Hematopoietic multipotent progenitor cell treated with erythropoietin and hydrocortisone succinate and interleukin-3 and kit ligand, for 15 days (in vitro differentiated cells): ENCODE measurements at places on chromosomes 16 and 17.
A peak's percentile ranks its signal among the peaks of the same experiment; 100 is the strongest.

GRCh38 chr16:11016993-11017392 is 72.6 kb downstream of the CLEC16A start:
- DNase-seq, result peak; percentile 38

GRCh38 chr17:28904800-28905199 is 1.9 kb upstream of the DHRS13 start:
- peak; percentile 58 for DNase-seq

GRCh38 chr16:84096447-84097005 is 20.2 kb downstream of the MBTPS1 start:
- no peak for DNase-seq

GRCh38 chr17:76558198-76559095 is 18.6 kb downstream of the PRCD start:
- DNase-seq, result peak; percentile 43

DNA sequence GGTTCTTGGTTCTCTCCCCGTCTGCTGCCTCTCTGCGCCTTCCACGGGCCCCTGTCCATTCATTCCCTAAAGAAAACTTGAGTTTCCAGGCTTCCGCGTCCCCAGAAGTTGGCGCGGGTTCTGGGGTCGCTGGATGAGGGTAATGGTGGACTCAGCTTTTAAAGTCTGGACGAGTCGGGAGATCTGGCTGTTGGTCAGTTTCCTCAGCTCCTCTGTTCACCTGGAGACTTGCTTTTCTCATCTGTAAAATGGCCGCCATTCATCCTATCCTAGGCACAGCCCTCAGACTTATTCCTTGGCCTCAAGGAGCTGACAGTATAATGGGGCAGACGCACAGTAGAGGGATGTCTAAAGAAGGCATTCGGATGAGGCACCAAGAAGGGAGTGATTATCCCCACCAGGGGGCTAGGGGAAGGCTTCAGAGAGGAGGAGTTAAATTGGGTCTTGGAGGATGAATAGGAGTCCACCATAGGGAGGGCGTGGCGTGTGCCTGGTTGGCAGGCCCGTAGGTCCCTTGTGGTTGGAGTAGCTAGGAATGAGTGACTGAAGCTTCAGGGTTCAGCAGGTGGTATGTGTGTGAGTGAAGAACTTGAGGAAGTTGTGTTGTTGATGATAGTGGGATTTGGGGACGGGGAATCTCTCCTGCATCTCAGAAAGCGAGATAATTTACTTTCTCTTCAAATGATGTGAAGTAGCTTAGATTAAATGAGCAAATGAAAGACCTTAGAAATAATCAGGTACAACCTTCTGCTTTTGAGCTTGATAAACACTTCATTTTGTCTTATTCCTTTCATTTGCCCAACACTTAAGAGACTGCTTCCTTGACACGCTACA is 652 bp downstream of the VPS35L start:
- DNase-seq, result peak; percentile 27

GRCh38 chr16:49441366-49441780 is 67.8 kb downstream of the C16orf78 start:
- no peak for DNase-seq

- no peak for DNase-seq
These were observed 22.6 kb downstream of the SCNN1B start for GRCh38 chr16:23324727-23325126.

DNA sequence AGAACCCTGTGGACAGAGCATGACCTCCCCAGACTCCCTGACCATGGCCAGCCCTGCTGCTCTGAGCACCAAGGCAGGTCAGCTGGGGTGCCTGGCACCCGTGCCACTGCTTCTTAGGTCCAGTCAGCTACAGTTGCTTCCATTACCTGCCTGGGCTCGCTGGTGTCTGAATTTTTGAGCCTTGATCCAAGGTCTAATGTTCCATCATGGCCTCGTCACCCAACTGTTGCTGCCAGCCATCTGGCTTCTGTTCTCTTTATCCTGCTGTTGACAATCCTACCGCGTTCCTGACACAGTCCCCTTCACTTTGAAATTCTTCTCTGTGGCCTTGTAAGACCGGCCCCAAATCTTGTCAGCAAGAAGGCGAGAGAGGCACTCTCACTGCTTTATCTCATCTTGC is 16.7 kb downstream of the GLYR1 start:
- no peak for DNase-seq

DNA sequence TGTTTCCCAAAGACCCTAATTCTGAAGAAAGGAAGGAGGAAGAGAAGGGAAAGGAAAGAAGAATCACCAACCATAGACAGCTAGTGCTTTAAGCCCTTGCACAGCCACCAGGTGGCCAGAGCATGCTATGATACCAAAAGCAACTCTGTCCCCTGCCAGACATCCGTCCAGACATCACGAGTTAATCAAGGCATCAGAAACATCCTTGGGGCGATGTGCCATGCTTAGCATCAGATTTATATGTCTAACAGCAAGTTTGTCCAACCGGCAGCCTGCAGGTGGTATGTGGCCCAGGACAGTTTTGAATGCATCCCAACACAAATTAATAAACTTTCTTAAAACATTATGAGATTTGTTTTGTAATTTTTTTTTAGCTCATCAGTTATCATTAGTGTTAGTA is 2.9 kb upstream of the CRYBA1 start:
- DNase-seq, result no peak

DNA sequence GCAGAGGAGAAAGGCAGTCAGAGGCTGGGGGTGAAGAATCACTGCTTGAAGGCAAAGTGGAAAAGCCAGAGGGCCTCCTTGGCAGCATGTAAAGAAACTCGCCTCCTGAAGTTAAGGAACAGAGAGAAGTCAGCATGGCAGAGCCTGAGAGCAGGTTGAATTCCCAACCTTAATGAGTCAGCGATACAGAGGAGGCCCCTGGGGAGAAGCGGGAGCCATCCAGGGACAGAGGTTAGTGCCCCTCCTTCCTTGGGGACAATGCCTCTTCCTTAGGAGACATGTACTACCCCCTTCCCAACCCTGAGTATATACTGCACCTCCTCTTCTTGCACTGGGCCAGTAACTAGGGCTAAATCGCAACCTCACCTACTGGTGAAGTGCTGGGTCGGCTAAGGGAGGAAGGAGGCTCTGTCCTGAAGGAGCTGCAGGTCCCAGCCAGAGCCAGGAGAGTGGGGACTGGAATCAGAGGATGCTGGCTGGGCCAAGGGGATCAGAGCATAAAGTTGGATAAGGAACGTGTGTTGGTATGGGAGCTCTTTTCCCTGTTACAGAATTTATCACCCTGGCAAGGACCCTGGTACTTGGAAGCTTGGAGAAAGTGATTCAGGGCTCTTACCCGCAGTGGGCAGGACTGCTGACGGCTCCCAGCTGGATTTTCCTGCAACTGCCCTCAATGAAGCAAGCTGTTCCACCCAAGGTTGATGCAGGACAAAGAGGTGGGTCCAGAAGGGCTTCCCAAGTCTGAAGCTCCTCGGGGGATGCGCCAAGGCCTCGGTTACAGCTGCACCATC is 5.4 kb upstream of the AANAT start:
- no peak for DNase-seq

DNA sequence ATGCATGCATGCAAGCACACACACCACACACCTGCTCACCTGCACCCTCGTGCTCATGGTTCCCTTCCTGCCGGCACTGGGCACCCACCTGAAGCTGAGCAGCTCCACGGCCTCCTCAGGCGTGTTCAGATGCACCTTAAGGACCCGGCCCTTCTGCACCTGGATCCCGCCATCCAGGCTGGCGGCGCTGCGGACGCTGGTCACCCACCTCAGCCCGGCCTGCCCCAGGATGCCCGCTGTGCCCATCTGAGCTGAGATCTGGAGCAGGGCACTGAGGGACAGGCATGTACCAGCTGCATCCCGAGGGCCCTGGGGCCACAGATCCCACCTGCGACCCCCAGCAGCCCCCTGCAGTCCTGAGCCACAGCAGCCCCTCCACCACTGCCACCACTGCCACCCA is 110.0 kb downstream of the LITAF start:
- no peak for DNase-seq

GRCh38 chr16:11742093-11742535 is 543 bp downstream of the TXNDC11 start:
- no peak for DNase-seq

DNA sequence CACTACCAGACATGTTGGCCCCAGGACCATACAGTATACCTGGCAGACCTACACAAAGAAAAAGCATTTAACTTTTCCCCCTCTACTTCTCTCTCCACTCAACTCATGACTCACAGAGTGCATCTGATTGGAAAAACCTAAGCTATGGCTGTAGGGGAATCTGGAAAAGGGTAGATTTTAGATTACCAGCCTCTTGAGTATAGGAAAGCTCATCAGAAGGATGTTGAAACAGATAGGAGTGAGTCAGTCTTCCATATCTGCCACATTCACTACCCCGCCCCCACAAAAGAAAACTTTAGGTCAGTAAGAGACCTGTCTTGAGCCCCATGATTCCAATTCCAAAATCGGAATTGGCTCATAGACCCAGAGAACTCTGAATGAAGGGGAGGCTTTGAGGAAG is 12.3 kb downstream of the KRT9 start:
- DNase-seq, result no peak

- no peak for DNase-seq
These were observed 124.4 kb downstream of the SPECC1 start for GRCh38 chr17:20133517-20133916.

- no peak for DNase-seq
These were observed 38.9 kb upstream of the ACSF3 start for GRCh38 chr16:89054714-89055113.

- no peak for DNase-seq
These were observed 3.2 kb downstream of the TNRC6C start for GRCh38 chr17:77961741-77962140.

GRCh38 chr17:79795795-79796443 is 958 bp downstream of the CBX8 start:
- no peak for DNase-seq

DNA sequence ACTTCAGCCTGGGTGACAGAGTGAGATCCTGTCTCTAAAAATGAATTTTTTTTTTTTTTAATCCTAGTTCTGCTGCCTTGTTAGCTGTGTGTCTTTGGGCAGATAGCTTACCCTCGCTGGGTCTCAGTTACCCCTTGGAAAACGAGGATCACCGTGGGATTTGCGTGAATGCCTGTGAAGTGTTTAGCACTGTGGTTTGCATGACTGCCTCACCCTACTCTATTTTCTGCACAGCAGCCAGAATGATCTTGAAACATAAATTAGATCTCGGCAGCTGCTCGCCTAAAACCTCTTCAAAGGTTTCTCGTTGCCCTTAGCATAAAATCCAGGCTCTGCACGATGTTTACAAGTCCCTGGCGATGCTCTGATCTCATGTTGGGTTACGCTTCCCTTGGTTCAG is 71.2 kb upstream of the GRIN2A start:
- no peak for DNase-seq

DNA sequence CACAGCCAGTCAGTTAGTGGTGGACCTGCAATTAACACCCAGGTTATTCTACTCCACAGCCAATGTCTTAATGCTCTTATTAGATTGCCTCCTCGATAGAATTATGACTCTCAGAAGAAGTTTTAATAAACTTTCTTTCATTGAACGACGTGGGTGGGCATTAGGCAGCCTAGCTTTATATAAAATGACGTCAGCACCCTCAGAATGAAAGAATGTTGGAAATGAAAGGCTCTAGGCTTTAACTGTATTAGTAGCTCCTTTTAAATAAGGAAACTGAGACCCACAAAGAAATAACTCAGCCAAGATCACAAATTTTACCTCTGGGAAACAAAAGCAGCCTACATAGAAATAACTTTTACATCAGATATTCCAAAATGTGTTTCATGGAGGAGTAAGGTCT is 91.3 kb upstream of the CLEC3A start:
- no peak for DNase-seq

DNA sequence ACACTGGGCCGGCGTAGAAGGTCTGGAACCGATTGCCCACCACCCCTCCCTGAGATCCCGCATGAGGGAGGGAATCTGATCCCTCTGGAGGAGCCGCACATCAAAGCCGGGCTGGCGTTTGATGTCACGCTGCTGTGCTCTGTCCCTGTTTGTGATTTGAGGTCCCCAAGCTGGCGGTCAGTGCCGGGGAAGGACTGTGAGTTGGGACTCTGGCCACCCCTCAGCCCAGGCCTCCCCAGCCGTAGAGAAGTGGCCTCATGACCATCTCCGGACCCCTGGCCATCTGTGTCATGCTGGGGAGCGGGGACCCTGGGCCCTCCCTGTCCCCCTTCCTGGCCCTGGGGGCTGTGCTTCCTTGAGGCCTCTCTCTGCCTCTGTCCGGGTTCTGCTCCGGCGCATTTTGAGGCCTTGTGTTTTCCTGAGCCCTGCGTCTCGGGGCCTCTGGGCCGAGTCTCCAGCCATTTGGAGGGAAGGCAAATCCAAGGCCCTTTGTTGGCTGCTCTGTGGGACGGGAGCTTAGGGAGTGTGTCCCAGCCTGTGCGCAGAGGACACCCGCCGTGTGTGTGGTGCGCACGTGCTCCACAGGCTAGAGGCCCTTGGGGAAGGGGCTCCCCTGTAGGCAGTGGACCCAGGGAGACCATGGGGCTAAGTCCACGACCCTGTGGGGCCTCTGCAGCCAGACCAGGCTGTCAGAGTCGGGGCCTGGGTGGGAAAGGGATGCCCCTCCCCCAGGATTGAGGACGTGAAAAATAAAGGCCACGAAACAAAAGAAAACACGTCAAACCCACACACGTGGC is 15.1 kb downstream of the ASPSCR1 start:
- DNase-seq, result no peak

DNA sequence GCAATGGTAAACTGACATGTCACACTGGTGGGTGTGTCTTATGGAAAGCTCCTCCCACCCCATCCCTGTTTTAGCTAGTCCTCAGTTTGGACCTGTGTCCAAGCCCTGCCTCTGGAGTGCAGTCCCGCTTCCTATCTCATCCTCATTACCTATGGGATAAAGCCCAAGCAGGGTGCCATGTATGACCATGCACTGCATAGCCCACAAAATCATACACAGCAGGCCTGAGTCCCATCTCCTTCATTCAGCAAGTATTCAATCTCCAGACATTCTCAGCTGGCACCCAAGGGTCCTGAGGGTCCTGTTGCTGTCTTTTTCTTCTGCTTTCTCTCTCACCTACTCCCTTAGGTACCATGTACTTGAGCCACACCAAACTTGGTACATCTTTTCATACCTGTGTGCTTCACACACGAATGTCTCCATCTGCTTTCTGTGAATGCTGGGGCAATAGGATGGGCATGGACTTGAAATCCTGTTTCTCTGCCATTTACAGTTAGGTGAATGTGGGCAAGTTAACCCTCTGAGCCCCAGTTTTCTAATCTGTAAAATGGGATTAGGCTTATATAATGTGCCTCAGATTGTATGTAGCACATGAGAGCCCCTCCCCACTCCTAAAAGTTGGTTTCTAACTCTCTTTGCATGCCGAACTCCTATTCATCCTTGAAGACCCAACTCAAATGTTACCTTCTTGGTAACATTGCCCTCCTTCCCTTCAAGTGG is 28.5 kb downstream of the TNS4 start:
- no peak for DNase-seq

GRCh38 chr16:27665881-27666280 is 115.9 kb downstream of the KATNIP start:
- DNase-seq, result no peak

- peak; percentile 54 for DNase-seq
These were observed 8.6 kb upstream of the TSPOAP1 start for GRCh38 chr17:58337210-58337599.

DNA sequence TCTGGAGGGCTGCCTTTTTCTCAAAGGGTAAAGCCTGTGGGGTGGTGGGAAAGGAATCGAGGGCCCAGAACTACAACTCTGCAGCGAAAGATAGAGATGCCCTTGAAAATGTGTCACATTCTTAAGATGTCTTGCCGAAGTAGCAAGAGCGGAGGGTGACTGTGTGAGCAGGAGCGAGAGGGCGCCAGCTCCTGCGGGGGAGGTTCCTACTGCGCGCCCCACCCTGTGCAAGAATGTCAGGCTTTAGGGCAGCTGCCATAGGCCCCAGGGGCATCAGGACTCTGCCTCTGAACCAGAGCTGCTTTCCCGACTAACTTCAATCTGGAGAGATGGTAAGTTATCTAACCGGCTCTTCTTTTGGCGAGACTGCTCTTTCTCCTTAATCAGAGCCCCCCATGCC is 11.8 kb upstream of the ITGAE start:
- DNase-seq, result no peak
